Caki2 (cell line): ENCODE measurements at places on chromosomes 7 and 10. TPM values are rescaled to one million over a fixed set of nuclear protein-coding genes. Genes with fewer than 3 reads are reported as not detected.

The TMEM178B gene
- total RNA-seq, result 9.5 and 15.9 TPM in 2 replicates

DNA sequence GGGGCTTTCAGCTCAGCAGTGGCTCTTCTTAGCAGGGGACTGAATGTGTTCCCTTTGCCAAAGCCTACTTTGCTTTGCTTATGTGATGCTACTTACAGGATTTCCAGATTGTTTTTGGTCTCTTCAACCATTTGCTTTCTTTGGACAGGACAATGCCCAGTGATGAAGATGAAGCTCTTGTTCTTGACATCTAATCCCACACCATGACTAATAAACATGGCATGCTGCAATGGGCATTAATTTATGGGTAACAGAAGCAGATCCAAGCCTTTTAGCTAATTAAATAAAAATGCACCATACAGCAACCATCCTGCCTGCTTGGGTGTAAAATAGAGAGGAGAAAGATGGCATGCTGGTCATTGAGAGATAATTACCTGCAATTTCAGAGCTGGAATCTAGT, 175.5 kb upstream of the ITGB1 start:
- no peak for DNase-seq

The UMAD1 gene
- total RNA-seq, result 19.9 and 20.9 TPM in 2 replicates

The ZNF425 gene
- total RNA-seq, result 2.9 and 7.1 TPM in 2 replicates

DNA sequence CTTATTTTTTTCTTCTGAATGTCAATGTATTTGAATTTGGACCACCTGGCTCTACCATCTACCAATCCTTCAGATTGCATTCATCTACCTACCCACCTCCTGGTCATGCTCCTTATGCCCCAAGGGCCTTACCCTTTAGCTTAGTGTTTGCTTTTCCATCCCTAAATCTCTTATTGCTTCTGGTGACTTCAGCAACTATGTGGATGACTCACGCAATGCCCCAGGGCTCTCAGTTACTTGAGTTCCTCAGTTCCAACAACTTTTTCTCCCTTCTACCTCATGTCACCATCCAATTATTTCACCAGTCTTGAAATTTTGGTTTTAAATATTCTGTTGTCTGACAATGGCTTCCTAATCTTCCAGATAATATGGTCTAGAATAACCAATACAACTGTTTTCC, 118.9 kb downstream of the CFAP58 start:
- DNase-seq, result no peak

The IGF2BP3 gene
- 68.3 and 72.6 TPM in 2 replicates for total RNA-seq

- no peak for DNase-seq
Observed at GRCh38 chr7:152411389-152411788, 24.4 kb downstream of the KMT2C start.

The CCDC136 gene
- total RNA-seq, result 2.7 and 5.2 TPM in 2 replicates

GRCh38 chr7:110564246-110564645, 526.7 kb upstream of the LRRN3 start:
- no peak for DNase-seq
